Stimulated activated naive CD8-positive, alpha-beta T cell treated with anti-CD3 and anti-CD28 coated beads, Interleukin-15, Interleukin-2, amounts not matched to agents 100 U/mL and 50 U/mL, for 24 hours (primary cell): ENCODE measurements at places on chromosomes 7 and 10.

DNA sequence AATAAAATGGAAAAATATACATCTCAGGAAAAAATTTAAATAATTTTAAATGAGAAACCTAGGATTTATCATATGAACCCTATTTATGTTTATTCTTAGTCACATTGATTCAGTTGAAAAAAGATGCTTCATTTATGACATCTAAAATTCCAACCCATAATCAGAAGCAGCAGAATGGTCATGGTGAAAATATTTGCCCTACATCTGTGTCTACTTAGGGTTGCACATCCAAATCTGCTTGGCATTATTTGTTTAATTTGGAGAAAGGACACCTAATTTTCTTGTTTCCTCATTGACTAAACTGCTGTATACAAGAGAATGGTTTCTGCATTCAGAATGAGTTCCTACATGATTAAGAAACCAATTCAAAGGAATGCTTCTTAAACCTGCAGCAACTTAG lies 72.9 kb upstream of the SKAP2 start:
- no peak for DNase-seq

DNA sequence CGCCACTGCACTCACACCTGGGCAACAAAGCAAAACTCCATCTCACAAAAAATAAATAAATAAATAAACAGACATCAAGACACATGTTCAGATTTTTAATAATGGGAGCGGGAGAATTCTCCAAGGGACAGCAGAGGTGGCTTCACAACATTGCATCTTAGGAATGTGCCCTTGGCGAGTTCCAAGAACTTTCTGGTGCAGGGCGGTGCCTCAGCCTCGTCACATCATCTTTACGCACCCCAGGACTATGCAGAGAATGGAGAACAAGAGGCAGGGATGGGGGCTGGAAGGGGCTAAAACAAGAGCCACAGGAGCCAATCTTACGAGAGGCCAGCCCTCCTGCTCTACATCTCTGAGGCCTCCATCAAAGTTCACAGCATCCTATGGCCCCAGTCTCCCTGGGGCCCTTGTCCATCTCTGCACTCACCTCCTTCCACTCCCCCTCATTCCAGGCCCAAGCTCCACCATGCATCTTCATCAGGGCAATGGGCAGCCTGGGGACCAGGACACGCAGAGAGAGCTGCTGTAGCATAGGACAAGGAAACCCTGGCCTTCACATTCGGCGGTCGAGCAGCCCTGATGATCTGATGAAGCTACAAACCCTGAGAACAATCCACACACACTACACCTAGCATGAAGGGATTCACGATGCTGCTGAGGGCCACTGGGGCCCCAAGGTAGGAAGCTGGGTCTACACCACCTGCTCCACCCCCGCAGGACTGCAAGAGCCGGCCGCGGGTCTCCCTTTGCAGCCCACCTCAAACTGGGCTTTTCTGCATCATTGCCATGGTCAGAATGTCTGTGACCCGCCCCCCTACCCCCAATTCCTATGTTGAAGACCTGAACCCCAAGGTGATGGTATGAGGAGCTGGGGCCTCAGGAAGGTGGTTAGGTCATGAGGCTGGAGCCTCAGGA lies 22.3 kb downstream of the TNS3 start:
- DNase-seq = no peak

GRCh38 chr7:11776039-11776438 lies 56.0 kb downstream of the THSD7A start:
- no peak for DNase-seq

DNA sequence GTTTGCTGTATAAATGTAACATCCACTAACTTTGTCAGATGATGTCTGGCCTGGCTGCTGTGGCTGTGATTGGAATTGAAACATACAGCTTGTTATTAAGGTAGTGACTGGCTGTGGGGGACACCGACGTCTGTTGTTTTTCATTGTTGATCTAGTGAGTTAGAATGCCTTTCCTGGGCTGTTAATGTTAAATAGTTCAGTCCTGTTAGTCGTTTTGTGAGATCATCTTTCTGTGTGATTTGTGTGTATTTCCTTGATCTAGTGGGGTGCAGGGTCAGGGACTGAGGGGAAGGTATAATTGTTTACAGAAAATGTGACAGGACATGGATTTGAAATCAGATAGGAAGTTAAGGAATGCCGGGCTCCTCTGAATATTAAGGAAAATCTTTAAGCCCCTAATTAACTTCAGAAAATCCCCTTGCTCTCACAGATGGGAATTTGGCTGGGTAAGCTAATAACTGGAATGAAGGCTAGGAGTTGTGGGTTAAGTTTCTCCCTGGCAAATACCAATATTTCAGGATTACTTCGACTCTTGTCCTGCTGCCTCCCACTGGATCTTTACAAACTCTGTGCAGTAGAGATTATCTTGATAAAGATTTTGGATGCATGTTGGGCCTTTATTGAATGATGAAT lies 163.1 kb downstream of the AUTS2 start:
- DNase-seq = no peak

GRCh38 chr10:124039483-124040013 lies 53.9 kb downstream of the CHST15 start:
- DNase-seq = no peak

DNA sequence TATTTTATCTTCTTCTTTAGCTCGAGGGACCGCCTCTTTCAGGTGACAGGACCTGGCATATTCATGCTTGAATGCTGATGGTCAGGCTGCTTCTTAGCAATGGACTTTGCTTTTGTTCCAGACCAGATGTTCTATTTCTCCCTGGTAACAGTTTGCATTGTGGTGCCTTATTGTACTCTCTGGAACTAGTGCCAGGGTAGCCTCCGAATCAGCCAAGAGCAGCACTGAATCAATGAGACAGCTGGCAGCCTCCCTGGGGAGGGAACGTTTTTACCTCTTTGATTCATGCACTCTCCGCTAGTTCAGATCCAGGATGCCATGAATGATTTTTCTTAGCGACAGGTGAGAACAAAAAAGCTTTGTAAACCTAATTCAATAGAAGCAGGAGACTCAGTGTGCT lies 54.1 kb upstream of the NXPH1 start:
- DNase-seq = no peak

DNA sequence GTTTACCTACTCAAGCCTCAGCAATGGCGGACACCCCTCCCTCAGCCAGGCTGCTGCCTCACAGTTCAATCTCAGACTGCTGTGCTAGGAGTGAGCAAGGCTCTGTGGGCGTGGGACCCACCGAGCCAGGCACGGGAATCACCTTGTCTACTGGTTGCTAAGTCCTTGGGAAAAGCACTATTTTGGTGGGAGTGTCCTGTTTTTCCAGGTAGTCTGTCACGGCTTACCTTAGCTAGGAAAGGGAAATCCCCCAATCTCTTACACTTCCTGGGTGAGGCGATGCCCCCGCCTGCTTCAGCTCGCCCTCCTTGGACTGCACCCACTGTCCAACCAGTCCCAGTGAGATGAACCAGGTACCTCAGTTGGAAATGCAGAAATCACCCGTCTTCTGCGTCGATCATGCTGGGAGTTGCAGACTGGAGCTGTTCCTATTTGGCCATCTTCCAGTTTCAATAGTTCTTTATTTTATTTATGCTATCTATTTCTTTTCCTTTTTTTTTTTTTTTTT lies at the start of gene HYAL4:
HYAL4 (plus strand) TSS at position 458 of the 508 bp plus-strand sequence. CDS start 23,105 bp downstream, outside the sequence.
- no peak for DNase-seq

DNA sequence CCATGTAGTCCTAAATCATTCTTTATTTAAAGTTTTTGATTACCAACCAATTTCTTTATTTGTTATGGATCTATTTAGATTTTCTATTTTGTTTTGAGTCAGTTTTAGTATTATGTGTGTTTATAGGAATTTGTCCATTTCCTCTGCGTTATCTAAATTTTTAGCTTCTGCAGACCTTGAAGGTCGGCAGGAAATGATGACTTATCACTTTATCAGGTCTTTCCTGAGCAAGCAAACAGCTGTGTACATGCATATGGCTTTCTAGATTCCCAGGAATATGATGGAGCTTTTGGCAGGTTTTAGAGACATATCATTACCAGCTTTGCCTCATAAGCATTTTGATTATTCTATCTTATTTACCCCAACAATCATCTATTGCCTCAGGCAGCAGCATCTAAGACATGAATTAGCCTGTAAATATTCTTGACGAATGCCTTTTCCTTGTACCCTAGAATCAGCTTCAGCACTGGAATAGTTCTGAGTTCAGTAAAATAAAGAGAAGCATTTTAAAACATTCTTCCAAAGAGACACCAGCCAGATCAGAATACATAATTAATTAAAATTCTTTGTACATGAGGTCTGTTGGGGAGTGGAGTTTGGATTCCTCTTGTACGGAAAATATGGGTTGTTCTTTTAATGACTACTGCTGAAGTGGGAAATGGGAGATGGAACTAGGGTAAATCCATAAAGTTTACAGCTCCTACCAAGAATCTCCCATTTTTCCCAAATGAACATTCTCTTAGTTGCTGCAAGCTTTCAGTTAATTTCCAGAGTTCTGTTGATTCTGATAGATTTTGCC lies 408.8 kb upstream of the SEMA3C start:
- DNase-seq = no peak

GRCh38 chr10:8531116-8531515 lies 476.6 kb downstream of the GATA3 start:
- DNase-seq = no peak

GRCh38 chr7:44735403-44736165 lies 13.1 kb upstream of the ZMIZ2 start:
- peak; percentile 43 for DNase-seq
